Stimulated activated CD8-positive, alpha-beta memory T cell treated with anti-CD3 and anti-CD28 coated beads, Interleukin-2, amount 100 ng/mL, for 1 hour (primary cell): ENCODE measurements at places on chromosomes 16 and 17.

- no peak for DNase-seq
Measured at GRCh38 chr17:45740553-45741330, 43.4 kb upstream of the CRHR1 start.

GRCh38 chr17:11922638-11923037, 74.6 kb downstream of the ZNF18 start:
- DNase-seq, result no peak

- DNase-seq, result no peak
Measured at GRCh38 chr16:67539271-67539670, 10.6 kb downstream of the RIPOR1 start.

DNA sequence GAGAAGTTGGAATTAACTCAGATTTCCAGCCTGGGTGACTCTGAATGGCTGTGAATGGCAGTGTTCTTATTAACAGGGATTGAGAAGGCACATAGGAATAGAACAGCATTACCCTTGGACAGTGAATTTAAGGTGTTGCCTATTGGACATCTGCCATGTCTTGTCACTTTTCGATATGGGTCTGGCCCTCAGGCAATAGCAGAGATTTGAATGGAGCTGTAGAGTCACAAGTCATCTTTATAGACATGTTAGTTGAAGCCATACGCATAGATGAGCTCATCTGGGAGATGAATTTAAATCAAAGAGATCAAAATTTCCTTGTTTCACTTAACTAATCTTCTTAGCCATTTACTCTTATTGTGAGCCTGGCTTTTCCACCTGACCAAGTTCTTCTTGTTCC, 14.9 kb upstream of the DHRS11 start:
- no peak for DNase-seq

DNA sequence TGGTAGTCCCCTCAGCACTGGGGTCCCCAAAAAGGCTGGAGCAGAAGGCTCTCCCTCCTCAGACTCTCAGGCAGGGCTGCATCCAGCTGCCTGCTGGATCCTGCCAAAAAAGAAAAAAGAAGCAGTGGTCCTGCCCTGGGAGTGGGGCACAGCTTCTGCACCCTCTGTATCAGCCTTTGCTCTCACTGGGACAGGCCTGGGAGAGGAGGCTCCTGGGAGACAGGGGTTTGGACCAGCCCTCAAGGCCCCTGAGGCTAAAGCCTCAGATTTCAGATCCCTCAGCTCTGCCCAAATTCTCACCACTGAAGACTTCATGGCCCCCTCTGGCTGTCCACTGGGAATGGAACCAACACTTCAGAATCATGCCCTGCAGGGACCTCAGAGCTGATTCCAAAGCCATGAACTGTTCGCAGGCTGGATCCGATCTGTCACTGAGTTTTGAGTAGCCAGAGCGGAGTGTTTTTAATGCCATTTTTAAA, 96.9 kb downstream of the C16orf78 start:
- no peak for DNase-seq

GRCh38 chr17:63171428-63172393, 205.7 kb downstream of the TANC2 start:
- DNase-seq, result no peak

- DNase-seq, result no peak
Measured at GRCh38 chr16:24135624-24136565, 120.2 kb upstream of the CACNG3 start.

DNA sequence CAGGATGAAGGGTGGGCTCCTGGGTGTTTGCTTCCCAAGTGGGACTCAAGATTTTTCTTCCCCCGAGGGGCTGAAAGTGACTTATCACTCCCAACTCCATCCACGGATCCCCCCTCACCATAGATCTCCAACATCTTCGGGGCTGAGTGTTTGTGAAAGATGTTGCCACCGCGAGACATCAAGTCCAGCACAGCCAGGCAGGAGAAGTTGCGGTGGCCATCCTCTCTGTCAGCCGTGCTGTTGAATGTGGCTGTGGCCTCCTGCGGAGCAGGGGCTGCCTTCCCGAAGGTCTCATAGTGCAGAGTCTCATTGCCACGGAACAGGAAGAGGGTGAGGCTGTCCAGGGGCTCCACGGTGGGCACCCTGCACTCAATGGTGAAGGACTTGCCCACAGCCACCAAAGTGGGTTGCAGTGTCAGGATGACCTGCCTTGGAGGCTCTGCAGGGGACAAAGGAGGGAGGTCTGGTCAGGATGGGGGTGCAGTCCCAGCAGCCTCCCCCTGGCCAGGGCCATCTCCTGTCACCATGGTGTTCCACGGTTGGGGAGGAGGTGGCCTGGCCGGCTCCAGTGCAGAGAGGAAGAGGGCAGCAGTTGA, 5.5 kb downstream of the PRR29 start:
- no peak for DNase-seq

DNA sequence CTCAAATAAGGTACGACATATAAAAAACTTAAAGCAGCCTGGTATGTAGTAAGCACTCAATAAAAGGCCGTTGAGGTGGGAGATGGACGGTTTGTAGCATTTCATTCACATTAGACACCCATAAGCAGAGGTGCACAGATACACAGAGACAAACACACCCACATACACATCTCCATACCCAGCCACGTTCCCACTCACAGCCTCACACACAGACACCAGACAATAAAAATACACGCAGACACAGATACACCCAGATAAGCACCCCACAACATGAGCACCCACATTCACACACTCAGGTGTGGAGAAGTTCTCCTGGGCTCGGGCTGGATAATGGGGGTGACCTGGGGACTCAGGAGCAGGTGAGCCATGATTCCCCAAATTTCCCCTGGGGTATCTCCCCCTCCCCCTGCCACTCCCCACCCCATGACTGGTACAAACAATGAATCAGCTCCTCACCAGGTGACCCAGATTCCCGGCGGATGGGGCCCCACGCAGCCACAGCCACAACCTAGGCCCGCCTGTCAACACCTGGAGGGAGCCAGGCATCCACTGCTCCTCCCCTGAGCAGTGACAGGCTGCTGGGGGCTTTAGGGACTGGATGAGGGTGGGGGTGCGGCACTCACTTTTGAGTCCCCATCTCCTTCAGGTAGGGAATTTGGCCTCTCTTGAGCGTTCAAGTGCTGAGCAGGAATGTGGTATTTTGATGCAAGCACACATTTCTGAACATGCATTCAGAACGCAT, 2.7 kb downstream of the DLX3 start:
- no peak for DNase-seq

DNA sequence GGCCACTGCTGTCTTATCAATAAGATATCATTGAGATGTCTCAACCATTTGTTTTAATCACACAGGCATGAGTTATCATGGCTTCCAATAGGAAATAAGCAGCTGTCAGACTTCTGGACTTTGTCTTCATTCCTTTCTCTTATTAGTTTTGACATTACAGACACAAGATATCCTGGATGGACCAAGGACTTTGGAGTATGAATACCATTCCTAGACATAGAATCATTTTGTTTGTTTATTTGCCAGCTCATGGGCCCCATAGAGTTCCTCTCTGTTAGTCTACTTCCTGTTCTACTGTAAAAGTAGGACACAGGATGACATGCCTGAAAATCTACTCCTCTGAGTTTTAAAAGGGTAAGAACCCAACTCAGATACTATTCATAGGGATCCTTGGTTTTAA, 77.7 kb upstream of the KCNJ16 start:
- DNase-seq, result no peak

DNA sequence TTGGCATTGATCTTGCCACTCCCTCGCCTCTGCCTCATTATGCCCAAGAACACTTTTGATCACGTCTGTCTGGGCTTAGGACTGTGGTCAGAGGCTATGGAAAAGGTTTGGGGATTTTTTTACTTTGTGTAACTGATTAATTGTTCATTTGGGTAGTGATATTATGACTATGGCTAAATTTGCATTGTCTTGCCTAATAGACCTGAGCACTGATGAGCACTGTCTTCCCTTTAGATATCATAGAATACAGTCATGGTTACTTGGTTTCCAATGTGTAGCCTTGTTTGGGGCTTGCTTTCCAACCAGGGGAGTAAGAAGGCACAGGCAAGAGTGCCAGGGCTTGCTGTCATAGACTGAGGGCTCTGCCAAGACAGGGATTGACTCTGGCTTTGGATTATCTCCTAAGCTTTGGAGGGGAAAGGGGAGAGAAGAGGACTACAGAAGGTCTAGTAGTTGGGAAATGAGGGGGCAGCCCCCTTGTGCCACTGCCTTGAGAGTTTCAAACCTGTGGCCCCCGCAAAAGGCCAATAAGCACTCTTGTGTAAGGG, 13.7 kb downstream of the LIMD2 start:
- no peak for DNase-seq

- no peak for DNase-seq
Measured at GRCh38 chr17:82097184-82097918, 685 bp downstream of the FASN start.

DNA sequence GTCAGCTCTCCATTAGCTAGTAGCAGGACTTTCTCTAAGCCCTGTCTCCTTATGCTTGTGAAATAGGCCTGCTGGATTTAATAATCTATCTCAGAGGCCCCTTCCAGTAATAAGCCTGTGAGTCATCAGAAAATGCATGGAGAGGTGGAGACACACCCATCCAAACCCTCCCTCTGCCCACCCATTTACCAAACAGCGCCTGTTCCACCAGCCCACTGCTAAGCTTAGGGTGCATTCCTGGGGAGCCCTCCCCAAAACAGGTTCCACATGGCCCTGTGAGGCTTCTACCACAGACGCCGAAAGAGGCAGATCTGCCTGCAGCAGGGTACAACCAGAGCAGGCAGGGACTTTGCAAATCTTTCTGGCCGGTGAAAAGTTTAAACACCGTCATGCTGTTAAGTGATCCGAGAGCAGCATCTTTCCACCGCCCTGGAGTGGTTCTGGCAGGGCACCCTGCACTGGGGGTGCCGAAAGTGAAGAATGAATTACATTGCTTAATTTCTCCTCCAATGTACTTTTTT, 99.3 kb downstream of the GAS7 start:
- DNase-seq, result no peak

- DNase-seq, result no peak
Measured at GRCh38 chr17:76841776-76842405, 26.3 kb upstream of the MGAT5B start.

DNA sequence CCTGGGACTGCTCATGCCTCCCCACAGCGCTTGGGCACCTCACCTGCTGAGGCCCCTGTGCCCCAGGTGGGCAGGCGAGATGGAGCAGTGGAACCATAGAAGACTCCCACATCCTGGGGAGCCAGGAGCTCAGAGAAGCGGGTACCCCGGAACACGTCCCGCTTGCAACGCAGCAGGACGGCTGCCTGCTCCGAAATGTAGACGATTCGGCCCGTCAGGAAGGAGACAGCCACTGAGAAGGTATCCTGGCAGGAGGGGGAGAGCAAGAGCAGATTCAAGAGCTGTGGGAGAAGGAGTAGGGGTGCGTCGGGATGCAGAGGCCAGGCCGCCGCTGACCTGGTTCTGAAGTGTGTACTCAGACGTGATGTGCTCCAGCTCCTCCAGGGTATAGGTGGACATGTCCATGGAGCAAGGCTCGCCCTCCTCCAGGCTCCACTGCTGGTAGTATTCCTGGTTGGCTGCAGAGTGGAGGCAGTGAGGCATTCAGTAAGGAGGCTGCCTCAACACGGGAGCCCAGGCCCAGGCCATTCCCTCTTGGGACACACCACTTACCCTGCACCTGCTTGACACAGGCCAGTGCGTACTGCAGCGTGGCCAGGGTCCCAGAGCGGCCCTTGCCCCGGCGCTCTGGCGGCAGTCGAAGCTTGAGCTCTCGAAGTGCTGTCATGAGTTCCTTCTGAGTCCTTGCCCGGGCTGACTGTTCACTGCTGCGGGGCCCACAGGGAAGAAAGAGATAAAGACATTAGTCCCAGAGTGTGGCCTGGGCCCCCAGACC, 2.6 kb downstream of the PER1 start:
- DNase-seq, result no peak

GRCh38 chr16:1744338-1744840, 27.0 kb downstream of the NME3 start:
- DNase-seq, result no peak

GRCh38 chr16:82943371-82943770, 316.6 kb downstream of the CDH13 start:
- DNase-seq, result no peak

- DNase-seq, result no peak
Measured at GRCh38 chr17:66220079-66220835, 9.0 kb downstream of the APOH start.

- DNase-seq, result no peak
Measured at GRCh38 chr17:44220213-44221083, 973 bp upstream of the UBTF start.

DNA sequence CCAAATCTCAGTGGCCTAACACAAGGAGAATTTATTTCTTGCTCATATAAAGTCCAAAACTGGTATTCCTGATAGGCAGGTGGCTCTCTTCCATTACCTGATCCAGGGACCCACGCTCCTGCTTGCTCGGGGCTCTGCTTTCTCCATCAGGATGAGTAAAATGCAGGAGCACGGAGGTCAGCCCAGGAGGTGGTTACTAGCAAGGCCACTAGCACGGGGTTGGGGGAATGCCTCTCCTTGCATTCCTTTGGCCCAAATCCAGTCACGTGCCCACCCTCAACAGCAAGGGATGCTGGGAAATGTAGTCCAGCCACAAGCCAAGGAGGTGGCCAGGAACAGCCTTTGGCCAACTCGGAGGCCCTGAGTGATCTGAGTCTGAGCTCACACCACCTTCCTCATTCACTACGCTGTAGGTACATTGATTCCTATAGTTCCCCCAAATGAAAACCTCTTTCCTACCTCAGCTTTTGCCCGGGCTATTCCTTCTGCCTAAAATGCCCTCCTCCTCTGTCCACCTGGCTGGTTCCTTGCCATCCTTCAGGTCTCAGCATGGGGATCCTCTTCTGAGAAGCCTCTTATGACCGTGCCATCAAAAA, 38.3 kb upstream of the HAPSTR1 start:
- DNase-seq, result no peak

DNA sequence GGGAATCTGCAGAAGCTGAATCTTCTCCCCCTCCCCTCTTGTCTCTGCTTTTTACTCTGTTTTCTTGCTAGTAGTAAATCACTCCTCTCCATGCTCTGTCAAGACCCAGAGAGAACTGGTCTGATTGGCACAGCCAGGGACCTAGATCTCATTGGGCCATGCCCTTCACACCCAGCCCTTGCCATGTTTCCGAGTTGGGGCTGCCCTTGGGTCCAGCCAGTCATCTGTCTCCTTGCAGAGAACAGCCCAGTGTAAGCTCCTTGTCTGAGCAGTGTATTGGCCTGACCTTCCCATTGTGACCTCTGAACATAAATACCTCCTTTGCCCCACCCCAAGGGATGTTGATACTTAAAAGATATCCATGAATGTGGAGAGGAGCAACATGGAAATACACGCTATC, 3.9 kb downstream of the MMP15 start:
- no peak for DNase-seq

- DNase-seq, result no peak
Measured at GRCh38 chr17:44906763-44907728, 7.8 kb upstream of the EFTUD2 start.

- no peak for DNase-seq
Measured at GRCh38 chr17:42879596-42879985, 21.0 kb upstream of the G6PC1 start.

- no peak for DNase-seq
Measured at GRCh38 chr17:3630781-3631180, 5.3 kb downstream of the SHPK start.

- no peak for DNase-seq
Measured at GRCh38 chr17:50155115-50155819, 4.8 kb upstream of the PPP1R9B start.
